ENCODE measurements at places on chromosomes 1 and 21.

DNA sequence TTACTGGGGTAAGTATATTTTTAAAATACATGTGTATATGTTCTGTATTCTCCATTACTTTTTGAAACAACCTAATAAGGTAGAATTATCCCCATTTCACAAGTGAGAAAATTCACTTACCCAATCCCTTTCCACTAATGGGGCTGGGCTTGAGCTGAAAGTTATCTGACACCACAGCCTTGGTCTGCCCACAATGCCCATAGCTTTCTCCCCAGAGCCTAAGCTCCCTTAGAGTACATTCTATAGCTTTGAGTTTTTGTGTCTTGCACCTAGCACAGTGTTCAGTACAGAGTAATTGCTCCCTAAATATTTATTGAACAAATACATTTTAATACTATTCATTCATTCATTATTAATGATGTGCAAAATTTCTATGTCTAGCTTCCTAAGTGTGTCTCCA is 152.7 kb upstream of the RUNX1 start:
- no peak for DNase-seq

GRCh38 chr1:119794230-119794875 is 16.9 kb downstream of the REG4 start:
- no peak for DNase-seq

DNA sequence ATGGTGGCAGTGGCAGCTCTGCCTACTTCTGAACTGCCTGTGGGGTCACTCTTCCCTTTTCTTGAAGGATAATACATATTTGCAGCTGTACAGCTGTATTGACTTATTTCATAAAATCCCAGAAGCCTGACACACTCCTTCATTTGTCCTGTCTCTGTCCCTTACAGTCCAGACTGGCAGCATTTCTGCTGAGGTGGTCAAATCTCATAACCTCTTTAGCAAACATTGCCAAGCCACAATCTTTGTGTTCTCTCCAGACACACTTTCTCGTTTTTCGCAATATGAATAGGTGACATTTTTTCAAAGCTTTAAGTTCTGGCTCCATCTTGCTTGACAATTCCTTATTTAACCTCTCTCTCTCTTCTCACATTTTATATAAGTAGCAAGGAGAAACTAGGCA is 15.2 kb downstream of the LY9 start:
- DNase-seq: no peak

DNA sequence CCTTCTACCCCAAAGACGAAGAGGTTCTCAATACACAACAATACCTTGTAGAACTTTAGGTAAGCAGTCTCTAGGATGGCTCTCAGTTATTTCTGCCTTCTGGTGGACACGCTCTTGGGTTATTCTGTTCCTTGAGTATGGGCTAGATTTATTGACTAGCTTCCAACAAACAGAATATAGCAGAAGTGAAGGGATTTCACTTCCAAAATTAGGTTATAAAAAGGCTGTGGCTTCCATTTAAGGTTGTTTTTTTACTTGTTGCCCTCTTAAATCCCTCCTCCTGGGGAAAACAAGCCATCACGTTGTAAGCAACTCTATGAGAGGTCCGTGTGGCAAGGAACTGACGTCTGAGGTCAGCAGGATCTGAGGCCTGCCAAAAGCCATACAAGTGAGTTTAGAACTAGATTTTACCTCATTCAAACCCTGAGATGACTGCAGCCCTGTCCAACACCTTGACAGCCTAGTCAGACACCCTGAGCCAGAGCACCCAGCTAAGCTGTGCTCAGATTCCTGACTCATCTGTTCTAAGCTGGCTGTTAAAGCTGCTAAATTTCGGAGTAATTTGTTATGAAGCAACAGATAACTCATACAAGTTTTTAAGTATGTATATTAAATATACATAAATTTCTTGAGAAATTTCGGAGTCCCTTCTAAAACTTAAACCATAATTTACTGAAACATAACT is 12.7 kb downstream of the SSX2IP start:
- no peak for DNase-seq

DNA sequence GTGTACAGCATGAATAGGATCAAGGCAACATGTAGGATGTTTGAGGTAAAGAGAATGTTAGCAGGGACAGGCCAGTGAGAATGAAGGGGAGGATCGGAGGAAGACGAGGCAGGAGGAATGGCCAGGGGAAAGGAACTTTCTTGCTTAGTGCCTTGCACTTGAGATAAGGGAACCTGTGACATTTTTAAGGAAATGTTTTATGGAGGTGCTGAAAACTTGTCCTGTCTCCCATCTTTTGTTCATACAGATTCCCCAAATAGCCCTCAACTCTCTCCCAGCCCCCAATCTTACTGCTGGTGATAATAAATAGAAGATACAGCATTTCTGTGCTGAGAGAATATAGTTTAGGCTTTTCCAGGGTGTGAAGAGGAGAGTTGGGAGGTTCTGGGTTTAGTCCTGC is 13.6 kb downstream of the ATP8B2 start:
- no peak for DNase-seq

- DNase-seq: no peak
These were observed 29.6 kb upstream of the TENT5C start for GRCh38 chr1:117576236-117576635.

- no peak for DNase-seq
These were observed 2.0 kb downstream of the ZNF687 start for GRCh38 chr1:151284013-151284577.

DNA sequence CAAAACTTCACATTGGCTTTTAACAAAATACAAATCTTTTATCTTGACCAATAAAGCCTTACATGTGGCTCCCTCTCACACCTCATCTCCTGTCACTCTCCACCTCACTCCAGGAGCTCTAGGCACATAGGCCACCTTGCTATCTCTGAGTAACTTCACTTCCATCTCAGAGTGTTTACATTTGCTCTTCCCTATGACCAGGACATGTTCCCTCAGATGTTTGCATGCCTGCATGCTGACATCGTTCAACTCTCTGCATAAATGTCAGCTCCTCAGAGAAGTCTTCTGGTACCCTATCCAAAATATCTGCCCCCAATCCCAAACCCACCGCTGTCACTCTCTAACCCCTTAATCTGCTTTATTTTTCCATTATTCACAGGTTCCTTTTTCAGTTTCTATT is 110.9 kb downstream of the TOMM20 start:
- DNase-seq: no peak

DNA sequence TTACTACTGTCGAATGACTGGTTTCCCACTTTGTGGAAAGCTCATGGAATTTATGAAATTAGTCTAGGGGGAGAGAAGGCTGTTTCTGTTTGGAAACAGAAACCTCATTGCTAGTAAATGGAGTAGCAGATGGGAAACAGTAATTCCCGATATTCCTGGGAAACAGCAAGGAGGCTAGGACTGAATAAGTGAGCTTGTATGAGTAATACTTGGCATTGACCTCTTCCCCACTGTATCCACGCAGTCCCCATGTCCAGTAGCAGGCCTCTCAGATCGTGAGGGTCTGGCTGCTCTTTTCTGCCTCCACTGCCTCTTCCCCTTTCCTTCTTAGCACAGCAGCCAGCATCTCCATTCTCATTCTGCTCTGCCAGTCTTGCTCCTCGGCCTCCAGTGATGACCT is 75.5 kb downstream of the PRDM2 start:
- DNase-seq: no peak

DNA sequence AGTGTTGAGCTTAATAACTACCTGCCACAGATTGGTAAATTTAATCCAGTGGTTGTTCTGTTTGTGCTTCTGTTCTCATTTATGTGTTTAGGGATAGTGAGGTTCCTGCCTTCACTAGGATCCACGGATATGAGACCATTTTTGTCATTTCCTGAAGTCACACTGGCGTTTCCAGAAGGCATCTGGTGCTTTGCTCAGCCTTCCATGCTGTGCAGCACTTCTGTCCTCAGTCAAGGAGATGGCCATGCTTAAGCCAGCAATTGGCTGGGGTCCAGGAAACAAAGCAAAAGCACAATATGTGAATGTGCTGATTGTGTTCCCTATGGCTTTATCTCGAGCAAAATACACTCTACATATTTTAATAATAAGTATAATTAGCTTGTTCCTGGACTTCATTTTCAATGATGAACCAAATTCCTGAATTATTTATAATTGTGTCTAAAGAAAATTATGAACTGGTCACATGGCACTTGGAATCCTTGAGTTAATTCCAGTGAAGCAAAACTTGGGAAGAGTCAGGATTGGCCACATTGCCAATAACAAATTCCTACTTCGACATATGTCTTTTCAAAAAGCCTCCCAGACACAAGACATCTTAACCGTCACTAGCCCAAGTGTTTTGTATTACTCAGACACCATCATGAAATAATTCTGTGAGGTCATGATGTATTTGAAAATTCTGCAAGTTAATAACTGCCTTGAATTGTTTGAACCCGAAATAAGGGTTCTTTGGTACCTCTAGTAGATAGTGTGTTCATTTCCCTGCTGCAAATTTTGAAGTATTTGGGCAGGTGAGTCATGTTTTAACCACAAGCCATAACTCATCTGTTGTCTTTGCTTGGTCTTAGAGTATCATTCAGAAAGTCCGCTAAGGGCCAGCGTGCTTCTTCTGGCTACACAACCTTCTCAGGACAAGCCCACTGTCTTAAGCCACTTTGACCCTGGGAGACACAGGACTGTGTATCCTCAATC is 412.4 kb downstream of the DISC1 start:
- no peak for DNase-seq

- DNase-seq: no peak
These were observed 352.0 kb downstream of the PLPP3 start for GRCh38 chr1:56227401-56227800.

- DNase-seq: no peak
These were observed 11.7 kb upstream of the NR5A2 start for GRCh38 chr1:200015811-200016210.

DNA sequence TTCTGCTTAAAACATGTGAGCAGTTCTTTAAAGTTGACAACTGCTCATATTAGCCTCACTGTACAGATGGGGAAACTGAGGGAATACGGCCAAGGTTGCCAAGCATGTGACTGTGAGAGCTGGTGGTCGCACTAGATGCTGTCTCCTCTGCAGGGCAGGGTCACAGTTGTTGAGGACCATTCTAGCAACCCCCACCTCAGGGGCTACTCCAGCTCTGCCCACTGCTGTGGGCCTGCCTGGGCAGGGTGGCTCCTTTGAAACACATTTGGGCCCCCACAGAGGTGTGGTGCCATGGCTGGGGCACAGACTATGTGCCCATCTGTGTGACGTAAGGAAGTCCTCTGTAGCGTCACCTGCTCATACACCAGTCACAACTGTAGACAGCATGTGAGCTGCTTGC is 779 bp downstream of the THEM5 start:
- no peak for DNase-seq

GRCh38 chr21:45379901-45380330 is 25.0 kb upstream of the COL18A1 start:
- DNase-seq: no peak

DNA sequence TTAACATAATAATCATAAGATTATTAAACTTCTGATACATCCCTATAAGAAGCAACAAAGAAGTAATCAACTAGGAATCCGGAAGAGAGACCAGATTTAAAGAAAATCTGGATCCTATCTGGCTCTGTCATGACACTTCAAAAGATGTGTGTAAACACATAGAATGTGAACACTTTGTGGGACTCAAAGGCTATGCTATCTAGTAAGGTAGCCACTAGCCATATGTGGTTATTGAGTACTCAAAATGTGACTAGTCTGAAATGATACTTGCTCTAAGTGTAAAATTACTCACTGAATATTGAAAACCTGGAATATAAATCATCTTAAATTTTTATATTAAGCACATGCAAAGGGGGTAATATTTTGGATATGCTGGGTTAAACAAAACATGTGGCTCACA is 8.7 kb downstream of the FUBP1 start:
- no peak for DNase-seq

- DNase-seq: no peak
These were observed 380.1 kb downstream of the NUF2 start for GRCh38 chr1:163701783-163702374.

DNA sequence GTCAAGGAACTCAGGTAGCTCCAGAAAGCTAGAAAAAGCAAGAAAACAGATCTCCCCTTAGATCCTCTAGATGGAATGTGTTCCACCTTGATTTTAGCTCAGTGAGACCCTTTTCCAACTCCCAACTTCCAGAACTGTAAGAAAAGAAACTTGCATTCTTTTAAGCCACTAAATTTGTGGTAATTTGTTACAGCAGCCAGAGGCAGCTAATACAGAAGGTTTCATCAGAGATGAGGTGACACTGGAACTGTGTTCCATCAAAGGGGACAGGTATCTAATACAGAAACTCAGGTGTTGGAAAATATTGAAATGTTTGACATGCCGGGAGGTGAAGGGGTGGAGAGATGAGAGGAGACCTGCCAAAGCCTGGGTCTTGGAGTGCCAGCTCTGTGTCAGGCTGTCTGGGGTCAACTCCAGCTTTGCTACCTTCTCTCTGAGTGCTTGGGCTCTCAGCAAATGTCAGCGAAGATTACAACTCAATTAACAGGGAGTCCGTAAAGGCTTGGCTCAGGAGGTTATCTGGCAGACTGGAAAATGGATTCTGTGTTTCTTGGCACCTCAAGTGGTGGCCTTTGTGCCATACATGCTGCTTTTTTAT is 71.3 kb downstream of the PLPP3 start:
- no peak for DNase-seq

DNA sequence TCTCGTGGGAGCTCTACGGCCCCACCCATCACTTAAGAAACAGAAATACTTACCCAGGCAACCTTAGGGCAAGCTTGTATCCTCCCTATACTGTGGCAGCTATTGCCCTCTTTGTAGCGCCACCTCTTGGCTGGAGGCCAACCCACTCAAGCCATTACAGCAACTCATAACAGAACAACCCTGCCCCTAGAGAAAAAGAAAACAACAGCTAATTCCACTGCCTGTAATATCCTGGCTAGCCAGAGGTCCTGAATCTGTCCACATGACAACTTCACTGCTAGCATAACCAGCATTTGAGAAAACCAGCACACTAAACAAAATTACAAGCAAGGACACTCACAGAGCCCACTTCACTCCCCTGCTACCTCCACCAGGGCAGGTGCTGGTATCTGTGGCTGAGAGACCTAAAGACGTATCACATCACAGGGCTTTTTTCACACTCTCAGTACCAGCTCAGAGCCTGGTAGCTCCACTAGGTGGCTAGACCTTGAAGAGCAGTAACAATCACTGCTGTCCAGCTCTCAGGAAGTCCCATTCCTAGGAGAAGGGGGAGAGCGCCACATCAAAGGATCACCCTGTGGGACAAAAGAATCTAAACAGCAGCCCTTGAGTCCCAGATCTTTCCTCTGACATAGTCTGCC is 14.5 kb upstream of the MX1 start:
- DNase-seq: no peak

- DNase-seq: no peak
These were observed 39.2 kb downstream of the ADARB1 start for GRCh38 chr21:45113543-45113942.

- DNase-seq: peak; percentile 17
These were observed 80.4 kb downstream of the ADARB1 start for GRCh38 chr21:45154511-45155508.

GRCh38 chr1:15526021-15526489 is 593 bp upstream of the DNAJC16 start:
- no peak for DNase-seq
